Activated naive CD8-positive, alpha-beta T cell treated with anti-CD3 and anti-CD28 coated beads for 36 hours (primary cell): ENCODE measurements at places on chromosomes 2 and 18.

DNA sequence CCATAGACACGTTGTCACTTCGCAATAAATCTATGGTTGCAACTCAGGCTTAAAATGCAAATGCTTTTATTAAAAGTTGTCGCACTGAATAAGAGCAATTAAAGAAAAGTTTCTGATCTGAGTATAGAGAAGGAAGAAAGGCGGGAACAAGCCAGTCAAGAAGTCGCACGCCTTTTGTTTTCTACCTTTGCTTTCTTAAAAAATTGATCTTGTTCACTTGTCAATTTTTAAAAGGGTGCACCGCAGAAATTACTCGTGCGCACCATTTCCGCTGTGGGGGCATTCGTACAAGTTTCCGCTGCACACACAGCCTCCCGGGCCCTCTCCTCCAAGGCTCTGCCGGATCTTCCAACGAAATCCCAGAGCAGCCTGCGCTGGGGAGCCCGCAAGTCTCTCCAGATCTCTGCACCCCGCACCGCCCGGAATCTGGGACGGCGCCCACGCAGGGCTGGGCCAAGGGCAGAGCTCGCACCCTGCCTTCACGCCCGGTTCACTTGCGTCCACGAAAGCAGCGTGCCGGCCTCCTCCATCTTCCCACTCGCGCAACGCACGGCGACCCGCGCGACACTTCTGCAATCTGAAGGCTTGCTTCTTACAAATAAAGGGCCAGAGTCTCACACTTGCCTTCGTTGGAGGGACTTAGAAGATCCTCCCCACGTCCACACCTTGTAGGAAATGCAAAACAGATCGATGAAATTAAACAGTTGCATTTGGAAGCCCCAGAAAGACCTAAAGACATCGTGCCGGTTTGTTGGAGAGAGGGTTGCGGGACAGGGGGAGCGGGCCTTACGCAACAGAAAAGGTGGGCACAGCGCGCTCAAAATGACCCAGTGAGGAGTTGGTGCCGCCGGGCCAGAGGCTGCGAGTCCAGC is 2.6 kb upstream of the SALL3 start:
- H3K27ac ChIP-seq: no peak overlapping the region
- DNase-seq: no peak
- H3K4me3 ChIP-seq: peak overlapping the region; percentile 6
- H3K27me3 ChIP-seq: peaks cover 69% of the 10 kb centered on the region
- peaks cover 3% of the 10 kb centered on the region for H3K36me3 ChIP-seq
- peaks cover 18% of the 10 kb centered on the region for H3K4me1 ChIP-seq

DNA sequence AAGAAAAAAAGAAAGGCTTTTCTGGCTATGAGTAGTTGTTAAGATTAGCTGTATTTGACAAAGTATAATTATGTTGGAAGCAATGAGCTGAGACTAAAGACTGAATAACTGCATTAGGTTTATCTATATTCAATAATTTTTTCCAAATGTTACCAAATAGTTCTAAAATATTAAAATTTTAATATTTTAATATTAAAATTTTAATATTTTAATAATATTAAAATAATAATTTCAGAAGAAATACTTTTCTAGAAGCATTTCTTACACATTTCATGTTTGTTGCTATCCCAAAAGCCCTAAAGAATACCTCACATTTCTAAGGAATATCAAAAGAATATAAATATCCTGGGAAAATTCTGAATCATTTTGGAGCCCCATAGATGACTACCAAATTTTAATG is 74.7 kb downstream of the LRP2 start:
- no peaks in the 10 kb centered on the region for H3K36me3 ChIP-seq
- peaks cover 10% of the 10 kb centered on the region for H3K27me3 ChIP-seq
- no peaks in the 10 kb centered on the region for H3K4me1 ChIP-seq
- DNase-seq: no peak
- no peak overlapping the region for H3K4me3 ChIP-seq

GRCh38 chr2:235003096-235003775 is 51.4 kb downstream of the SH3BP4 start:
- H3K36me3 ChIP-seq: no peaks in the 10 kb centered on the region
- no peak overlapping the region for H3K27ac ChIP-seq
- no peaks in the 10 kb centered on the region for H3K4me1 ChIP-seq
- H3K27me3 ChIP-seq: no peaks in the 10 kb centered on the region
- H3K4me3 ChIP-seq: no peak overlapping the region

DNA sequence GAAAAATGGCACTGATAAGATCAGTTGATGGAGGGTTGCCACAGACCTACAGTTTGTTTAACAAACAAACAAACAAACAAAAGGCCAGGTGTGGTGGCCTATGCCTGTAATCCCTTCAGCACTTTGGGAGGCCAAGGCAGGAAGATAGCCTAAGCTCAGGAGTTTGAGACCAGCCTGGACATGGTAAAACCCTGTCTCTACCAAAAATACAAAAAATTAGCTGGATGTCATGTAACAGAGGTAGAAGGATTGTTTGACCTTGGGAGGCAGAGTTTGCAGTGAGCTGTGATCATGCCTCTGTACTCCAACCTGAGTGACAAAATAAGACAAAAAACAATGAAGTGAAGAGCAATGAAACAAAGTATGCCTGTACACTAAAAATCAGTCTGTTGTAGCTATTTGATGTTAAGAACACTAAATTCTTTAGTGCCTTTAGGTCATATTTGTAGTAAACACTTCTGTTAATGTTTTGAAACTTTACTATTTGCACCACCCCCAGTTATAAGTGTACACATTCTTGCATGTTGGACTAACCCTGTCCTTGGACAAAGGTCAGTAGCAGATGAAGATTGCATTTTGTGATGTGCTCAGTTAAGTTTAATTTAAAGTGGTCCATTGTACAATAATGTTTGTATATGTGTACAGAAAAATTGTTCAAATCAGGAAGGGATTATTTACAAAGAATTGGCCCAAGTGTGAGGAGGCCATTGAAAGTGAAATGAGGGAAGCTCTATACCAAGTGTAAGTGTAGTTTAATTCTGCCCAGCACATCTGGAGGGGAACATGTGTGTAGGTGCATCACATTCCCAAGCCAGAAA is 73.9 kb downstream of the KYNU start:
- no peak overlapping the region for H3K4me3 ChIP-seq
- no peaks in the 10 kb centered on the region for H3K27me3 ChIP-seq
- no peaks in the 10 kb centered on the region for H3K4me1 ChIP-seq
- no peak for DNase-seq

DNA sequence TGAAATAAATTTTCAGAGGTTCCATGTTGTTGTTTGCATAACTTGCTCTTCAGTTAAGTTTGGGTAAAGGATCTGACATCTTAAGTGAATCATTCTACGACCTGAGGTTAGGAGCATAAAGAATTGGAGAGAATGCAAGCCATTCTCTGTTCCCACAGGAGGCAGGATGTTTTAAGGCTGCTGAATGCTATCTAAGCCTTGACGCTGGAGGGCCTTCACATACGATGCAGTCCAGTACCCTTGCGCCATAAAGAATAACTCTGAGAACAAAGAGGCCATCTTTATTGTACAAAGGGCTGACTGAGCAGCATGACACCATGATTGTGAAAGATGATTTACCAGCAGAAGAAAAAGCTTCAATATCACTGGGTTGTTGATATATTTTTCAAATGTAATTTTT is 198.4 kb downstream of the NYAP2 start:
- no peaks in the 10 kb centered on the region for H3K4me1 ChIP-seq
- H3K27ac ChIP-seq: no peak overlapping the region
- H3K4me3 ChIP-seq: no peak overlapping the region
- no peak for DNase-seq
- no peaks in the 10 kb centered on the region for H3K36me3 ChIP-seq

- H3K4me3 ChIP-seq: no peak overlapping the region
- H3K27me3 ChIP-seq: no peaks in the 10 kb centered on the region
- no peak for DNase-seq
- no peak overlapping the region for H3K27ac ChIP-seq
Observed at GRCh38 chr18:41594582-41594981, 360.5 kb upstream of the PIK3C3 start.

DNA sequence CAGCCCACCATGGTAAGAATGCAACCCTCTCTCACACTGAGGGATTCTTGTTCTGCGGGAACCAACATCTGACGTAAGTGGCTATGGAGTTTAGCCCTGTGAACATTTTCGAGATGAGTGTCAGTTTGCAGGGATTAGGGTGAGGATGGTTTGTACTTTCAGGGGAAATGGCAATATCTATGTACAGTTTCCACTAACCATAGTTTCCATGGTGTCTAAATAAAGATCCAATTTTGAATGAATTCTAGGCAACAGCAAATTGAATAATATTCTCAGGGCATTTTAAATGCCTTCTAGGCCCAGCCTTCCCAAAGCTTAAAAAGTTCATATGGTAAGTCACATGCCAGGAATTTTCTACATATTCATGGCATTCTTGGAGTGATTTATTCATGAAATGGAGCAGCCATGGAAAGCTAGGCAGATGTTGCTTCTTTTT is 105.4 kb upstream of the MMADHC start:
- H3K36me3 ChIP-seq: no peaks in the 10 kb centered on the region
- H3K27ac ChIP-seq: no peak overlapping the region
- H3K27me3 ChIP-seq: peaks cover 5% of the 10 kb centered on the region
- no peak overlapping the region for H3K4me3 ChIP-seq
- H3K4me1 ChIP-seq: no peaks in the 10 kb centered on the region
- no peak for DNase-seq

- no peak for DNase-seq
- H3K4me1 ChIP-seq: no peaks in the 10 kb centered on the region
- no peak overlapping the region for H3K27ac ChIP-seq
- peaks cover 42% of the 10 kb centered on the region for H3K27me3 ChIP-seq
- no peak overlapping the region for H3K4me3 ChIP-seq
Observed at GRCh38 chr2:19425419-19425818, 67.0 kb upstream of the OSR1 start.

- DNase-seq: no peak
- H3K27me3 ChIP-seq: no peaks in the 10 kb centered on the region
- H3K27ac ChIP-seq: no peak overlapping the region
- H3K4me1 ChIP-seq: no peaks in the 10 kb centered on the region
- H3K4me3 ChIP-seq: no peak overlapping the region
- peaks cover 19% of the 10 kb centered on the region for H3K36me3 ChIP-seq
Observed at GRCh38 chr2:109447251-109447661, 166.5 kb downstream of the SEPTIN10 start.

GRCh38 chr2:72096181-72096580 is 51.5 kb downstream of the CYP26B1 start:
- peaks cover 13% of the 10 kb centered on the region for H3K27me3 ChIP-seq
- H3K27ac ChIP-seq: no peak overlapping the region
- no peak for DNase-seq
- no peaks in the 10 kb centered on the region for H3K4me1 ChIP-seq

DNA sequence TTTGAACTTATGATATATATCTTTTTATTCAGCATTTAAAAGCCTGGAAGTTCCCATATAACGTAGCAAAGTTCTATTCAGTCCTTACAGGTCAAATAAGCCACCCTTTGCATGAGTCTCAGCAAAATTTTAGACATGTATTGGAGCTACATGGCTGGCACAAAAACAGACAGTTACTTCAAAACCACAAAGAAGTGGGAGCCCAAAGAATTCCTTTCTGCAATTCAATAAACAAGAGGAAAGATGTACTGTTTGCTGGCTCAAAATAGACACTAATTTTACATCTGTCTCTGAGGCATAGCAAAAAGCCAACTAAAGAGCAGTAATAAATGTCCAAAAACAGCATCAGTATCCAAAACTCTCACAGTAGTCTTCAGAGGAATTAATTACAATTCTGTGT is 87.0 kb downstream of the ZEB2 start:
- H3K27ac ChIP-seq: no peak overlapping the region
- peaks cover 8% of the 10 kb centered on the region for H3K36me3 ChIP-seq
- no peak for DNase-seq
- H3K4me3 ChIP-seq: no peak overlapping the region
- no peaks in the 10 kb centered on the region for H3K4me1 ChIP-seq

GRCh38 chr18:25533218-25533617 is 181.3 kb upstream of the ZNF521 start:
- no peak overlapping the region for H3K4me3 ChIP-seq
- H3K36me3 ChIP-seq: peaks cover 1% of the 10 kb centered on the region
- peaks cover 10% of the 10 kb centered on the region for H3K27me3 ChIP-seq
- DNase-seq: no peak

GRCh38 chr2:234826681-234827080 is 125.1 kb upstream of the SH3BP4 start:
- peaks cover 5% of the 10 kb centered on the region for H3K27me3 ChIP-seq
- no peak overlapping the region for H3K27ac ChIP-seq
- no peak overlapping the region for H3K4me3 ChIP-seq
- H3K4me1 ChIP-seq: no peaks in the 10 kb centered on the region

- no peaks in the 10 kb centered on the region for H3K4me1 ChIP-seq
- DNase-seq: no peak
- no peak overlapping the region for H3K27ac ChIP-seq
- H3K4me3 ChIP-seq: no peak overlapping the region
Observed at GRCh38 chr2:2738276-2738675, 407.2 kb upstream of the MYT1L start.

GRCh38 chr2:124081154-124081716 is 56.1 kb downstream of the CNTNAP5 start:
- H3K27ac ChIP-seq: no peak overlapping the region
- no peaks in the 10 kb centered on the region for H3K36me3 ChIP-seq
- no peaks in the 10 kb centered on the region for H3K4me1 ChIP-seq
- DNase-seq: no peak
- H3K27me3 ChIP-seq: no peaks in the 10 kb centered on the region

DNA sequence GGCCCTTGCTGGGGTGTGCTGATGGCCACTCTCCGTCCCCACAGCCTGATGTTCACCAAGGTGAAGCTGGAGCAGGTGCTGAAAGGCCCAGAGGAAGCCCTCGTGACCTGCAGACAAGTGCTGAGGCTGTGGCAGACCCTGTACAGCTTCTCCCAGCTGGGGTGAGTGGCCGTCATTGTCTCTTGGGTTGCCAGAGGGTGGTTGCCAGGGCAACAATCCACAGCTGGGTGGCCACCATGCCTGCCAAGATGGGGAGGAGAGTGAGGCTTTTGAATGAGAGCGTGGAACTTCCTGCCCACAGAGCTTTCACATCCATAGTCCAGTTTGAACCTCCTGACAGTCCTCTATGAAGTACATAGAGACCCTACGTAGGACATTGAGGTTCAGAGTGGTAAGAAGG is 108.8 kb downstream of the STPG4 start:
- H3K4me1 ChIP-seq: peaks cover 3% of the 10 kb centered on the region
- DNase-seq: no peak
- no peaks in the 10 kb centered on the region for H3K27me3 ChIP-seq
- peaks cover 4% of the 10 kb centered on the region for H3K36me3 ChIP-seq
- H3K4me3 ChIP-seq: no peak overlapping the region
